ENCODE measurements at places on chromosomes 13 and 19.

- peak; percentile 11 for DNase-seq
Measured at GRCh38 chr13:76641056-76641455, 245.1 kb downstream of the KCTD12 start.

- DNase-seq = no peak
Measured at GRCh38 chr13:83125791-83126190, 756.5 kb downstream of the SLITRK1 start.

GRCh38 chr13:34156841-34157365, 339.0 kb downstream of the RFC3 start:
- DNase-seq = peak; percentile 46

GRCh38 chr19:17658240-17658639, 29.9 kb downstream of the UNC13A start:
- no peak for DNase-seq

DNA sequence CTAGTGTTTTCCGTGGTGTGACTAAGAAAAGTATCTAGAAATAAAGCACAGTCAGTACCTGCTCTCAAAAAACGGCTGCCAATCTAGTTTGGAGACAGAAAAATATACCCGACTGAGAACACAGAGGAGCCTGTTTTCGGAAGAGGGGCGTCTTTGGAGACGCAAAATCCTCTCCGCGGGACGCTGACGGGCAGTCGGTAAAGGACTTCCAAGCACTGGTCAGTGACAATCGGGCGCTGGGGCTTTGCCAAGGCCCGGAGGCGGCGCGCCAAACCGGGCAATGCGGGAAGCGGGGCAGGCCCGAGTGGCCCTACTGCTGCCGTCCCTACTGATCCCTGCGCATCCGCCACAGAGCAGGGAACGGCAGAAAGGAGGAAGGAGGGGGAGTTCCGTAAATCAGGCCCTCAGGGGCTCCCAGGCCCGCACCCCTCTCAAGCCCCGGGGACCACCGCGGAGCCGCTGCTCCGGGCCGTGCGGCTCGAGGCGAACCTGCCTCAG, 588 bp upstream of the DPY19L3 start:
- peak; percentile 11 for DNase-seq

- no peak for DNase-seq
Measured at GRCh38 chr13:30730526-30730925, 4.8 kb upstream of the ALOX5AP start.

- no peak for DNase-seq
Measured at GRCh38 chr13:40624383-40624782, 42.1 kb downstream of the FOXO1 start.

GRCh38 chr19:16330368-16330801, 5.8 kb downstream of the KLF2 start:
- DNase-seq = no peak

DNA sequence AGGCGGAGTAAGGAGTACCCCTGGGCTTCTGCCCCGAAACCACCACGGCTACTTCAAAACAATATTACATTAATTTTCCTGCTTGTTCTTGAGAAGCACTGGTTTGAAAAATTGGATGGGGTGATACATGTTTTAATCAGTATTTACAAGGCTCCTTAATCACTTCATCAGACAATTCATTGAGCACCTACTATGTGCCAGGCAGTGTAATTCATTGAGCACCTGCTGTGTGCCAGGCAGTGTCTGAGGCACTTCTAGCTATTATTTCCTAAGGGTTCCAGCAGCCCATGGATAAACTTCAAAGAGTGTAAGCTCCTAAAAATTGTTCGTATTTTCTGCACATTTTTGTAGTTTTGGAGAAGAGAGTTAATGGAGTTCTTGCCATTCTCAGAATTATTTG, 1.6 kb upstream of the GAS6 start:
- no peak for DNase-seq

- peak; percentile 82 for DNase-seq
Measured at GRCh38 chr19:3434630-3435553, 45.4 kb downstream of the SMIM24 start.

DNA sequence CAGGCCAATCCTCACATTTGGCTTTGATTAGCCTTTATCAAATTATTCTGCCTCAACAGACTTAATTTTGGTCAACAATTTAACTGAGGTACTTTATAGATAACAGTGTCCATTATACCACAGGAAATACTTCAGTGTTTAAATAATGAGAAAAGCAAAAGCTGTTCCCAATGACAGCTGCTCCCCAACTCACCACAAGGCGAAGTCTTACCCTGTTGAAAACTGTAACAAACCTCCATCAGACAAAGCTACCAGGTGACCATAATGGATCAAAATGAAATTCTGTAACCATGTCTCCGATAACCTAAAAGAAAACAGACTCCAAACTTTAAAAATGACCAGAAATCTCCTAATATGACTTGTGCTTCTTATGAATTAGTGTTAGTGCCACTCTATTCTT, 50.3 kb downstream of the ZNF44 start:
- DNase-seq = no peak

DNA sequence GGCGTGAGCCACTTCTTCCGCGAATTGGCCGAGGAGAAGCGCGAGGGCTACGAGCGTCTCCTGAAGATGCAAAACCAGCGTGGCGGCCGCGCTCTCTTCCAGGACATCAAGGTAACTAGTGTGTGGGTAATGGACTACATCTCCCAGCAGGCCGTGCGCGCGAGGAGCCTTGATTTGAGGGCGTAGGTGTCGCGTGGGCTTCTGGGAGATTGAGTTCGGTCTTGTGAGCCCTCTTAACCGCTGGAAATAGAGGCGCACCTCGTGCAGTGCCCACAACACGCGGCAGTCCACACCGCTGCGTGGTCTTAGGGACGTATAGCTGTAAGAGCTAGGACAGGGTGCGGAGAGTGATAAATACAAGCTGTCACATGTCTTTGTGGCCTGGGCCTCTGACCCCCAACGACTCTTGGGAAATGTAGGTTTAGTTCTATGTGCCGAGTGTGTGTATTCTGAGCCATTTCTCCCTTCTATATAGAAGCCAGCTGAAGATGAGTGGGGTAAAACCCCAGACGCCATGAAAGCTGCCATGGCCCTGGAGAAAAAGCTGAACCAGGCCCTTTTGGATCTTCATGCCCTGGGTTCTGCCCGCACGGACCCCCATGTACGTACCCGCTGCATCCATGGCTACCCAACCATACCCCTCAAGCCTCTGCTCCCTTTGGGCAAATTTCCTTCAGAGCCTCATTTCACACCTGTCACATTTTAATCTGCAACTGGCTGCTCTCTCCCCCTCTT, 864 bp downstream of the FTL start:
- no peak for DNase-seq

GRCh38 chr13:20195801-20196200, 3.1 kb upstream of the GJB2 start:
- no peak for DNase-seq

GRCh38 chr13:112892426-112893206, 76.4 kb upstream of the MCF2L start:
- DNase-seq = no peak

- no peak for DNase-seq
Measured at GRCh38 chr19:18742838-18743783, 48.0 kb downstream of the COMP start.

GRCh38 chr19:44687888-44688287, 11.1 kb upstream of the CEACAM16 start:
- no peak for DNase-seq

GRCh38 chr13:30388406-30389283, 33.6 kb upstream of the UBE2L5 start:
- no peak for DNase-seq

DNA sequence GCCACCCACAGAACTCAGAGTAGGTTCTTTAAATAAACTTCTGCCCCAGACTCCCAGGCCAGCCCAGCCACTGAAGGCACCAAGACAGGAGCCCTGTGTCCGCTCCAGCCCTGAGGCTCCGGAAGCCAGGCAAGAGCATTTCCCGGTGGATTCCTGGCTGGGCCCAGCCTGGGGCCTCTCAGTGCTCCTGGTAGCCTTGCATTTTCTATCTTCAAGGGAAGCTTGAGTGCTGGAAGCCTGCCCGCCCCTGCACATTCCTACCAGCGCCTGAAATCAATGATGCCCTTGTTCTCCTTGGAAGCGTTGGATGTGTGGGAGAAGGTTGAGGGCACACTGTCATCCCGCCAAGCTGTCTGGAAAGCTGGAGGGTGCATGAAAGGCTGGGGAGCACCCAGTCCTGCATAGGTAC, 70.3 kb downstream of the ALOX5AP start:
- DNase-seq = no peak

DNA sequence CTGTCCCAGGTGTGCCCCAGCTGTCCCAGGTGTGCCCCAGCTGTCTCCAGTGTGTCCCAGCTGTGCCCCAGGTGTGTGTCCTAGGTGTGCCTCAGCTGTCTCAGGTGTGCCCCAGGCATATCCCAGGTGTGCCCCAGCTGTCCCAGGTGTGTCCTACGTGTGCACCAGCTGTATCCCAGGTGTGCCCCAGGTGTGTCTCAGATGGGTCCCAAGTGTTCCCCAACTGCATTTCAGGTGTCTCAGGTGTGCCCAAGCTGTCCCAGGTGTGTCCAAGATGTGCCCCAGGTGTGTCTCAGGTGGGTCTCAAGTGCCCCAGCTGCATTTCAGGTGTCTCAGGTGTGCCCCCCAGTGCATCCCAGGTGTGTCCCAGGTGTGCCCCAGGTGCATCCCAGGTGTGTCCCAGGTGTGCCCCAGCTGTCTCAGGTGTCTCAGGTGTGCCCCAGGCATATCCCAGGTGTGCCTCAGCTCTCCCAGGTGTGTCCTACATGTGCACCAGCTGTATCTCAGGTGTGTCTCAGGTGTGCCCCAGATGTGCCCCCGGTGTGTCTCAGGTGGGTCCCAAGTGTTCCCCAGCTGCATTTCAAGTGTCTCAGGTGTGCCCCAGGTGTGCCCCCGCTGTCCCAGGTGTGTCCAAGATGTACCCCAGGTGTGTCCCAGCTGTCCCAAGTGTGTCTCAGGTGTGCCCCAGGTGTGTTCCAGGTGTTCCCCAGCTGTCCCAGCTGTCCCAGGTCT, 1.3 kb upstream of the GRK1 start:
- DNase-seq = no peak

DNA sequence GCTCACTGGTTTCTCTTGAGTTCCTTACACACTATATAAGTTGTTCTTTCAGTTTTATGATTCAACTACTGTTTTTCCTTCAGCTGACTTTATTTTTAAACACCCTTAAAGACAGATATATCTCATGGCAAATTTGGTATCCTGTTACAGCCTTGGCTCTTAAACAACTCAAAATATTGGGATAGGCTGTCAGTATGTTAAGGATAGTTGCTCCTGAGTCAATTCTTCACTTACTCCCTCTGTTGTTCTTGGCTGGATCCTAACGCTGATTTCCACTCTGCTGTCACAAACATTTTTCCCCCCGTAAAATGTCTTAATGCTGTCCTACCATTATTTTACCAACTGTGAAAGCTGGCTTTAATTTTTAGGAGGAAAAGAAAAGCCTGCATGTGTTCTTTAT, 1.2 kb downstream of the KCNRG start:
- no peak for DNase-seq

- no peak for DNase-seq
Measured at GRCh38 chr13:81493144-81493543, 1152.2 kb upstream of the SPRY2 start.

- no peak for DNase-seq
Measured at GRCh38 chr19:11554160-11554559, 4.9 kb downstream of the ELOF1 start.

DNA sequence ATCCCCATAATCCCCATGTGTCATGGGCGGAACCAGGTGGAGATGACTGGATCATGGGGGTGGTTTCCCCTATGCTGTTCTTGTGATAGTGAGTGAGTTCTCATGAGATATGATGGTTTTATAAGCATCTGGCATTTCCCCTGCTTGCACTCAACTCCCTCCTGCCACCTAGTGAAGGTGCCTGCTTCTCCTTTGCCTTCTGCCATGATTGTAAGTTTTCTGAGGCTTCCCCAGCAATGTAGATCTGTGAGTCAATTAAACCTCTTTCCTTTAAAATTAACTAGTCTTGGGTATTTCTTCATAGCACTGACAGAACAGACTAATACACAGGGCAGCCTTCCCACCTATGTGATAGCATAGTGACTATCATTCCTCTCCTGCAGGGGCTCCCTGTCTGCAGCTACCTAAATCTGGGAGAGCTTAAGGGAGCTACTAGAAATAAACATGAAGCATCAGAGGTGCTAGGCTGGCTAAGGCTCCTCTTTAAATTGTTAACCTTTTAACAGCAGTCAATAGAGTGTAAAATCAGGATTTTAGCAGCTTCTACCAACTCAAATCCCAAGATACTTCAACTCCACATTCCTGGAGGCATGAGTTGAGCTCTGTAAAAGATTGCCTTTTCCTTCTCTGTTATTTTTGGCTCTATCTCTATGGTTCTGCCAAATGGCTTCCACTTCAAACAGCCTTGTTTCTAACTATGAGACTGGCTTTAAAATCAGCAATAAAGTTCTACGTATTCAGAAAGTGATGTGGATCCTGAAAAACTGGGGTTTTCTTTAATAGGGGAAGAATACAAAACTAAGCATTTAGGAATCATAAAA, 112.3 kb downstream of the VWA8 start:
- no peak for DNase-seq

DNA sequence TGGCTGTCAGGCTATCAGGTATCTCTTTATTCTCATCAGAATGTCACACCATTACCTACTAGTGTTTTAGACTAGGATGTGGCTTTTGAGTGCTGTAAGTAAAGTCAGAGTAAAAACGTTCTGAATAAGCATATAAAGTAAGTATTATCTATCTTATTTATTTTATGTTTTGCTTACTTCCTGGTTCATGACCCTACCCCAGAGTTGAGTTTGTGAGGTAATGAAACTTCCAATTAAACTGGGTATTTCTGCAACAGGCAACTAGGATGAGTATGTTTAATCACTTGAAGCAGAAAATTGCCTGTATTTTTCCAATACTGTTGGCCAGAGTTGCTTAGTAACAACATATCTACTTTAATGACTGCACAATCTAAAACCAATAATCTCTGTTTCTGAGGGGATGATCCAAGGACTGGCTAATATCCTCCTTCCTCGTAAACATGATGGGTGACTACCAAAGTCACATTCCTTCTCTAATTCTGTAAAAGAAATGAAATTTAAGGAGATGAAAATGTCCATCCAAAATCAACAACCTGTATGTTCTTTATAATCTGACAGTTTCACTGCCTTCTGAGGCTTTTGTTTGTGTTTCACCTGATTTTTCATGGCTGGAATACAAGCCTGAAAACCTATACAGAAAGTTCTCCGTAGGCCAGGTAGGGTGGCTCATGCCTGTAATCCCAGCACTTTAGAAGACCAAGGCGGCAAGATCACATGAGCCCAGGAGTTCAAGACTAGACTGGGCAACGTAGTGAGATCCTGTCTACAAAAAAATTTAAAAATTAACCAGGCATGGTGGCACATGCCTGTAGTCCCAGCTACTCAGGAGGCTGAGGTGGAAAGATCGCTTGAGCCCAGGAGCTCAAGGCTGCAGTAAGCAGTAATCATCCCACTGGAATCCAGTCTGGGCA, 83.1 kb downstream of the ABCC4 start:
- no peak for DNase-seq
